Muscle of arm (tissue), 14 donors: ENCODE measurements at places on chromosomes 5 and 9.

DNA sequence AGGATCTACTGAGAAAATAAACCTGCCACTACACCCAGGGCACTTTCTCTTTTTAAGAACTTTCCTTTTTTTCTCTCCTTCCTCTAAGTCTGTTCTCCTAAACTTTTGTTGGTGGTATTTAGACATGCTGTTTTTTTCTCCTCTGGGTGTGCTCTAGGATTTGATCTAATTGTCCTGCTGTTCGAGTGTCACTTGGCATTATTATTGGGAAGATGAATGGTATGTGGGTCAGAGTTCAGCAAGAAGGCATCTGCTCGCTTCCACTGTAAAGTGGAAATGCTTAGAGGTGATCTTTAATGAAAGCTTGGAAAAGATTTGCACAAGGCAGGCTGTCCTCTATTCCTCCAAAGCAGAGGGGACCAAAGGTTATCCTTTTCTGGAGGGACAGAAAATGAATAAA lies 1.3 kb upstream of the PLPPR1 start:
- DNase-seq: no peak

DNA sequence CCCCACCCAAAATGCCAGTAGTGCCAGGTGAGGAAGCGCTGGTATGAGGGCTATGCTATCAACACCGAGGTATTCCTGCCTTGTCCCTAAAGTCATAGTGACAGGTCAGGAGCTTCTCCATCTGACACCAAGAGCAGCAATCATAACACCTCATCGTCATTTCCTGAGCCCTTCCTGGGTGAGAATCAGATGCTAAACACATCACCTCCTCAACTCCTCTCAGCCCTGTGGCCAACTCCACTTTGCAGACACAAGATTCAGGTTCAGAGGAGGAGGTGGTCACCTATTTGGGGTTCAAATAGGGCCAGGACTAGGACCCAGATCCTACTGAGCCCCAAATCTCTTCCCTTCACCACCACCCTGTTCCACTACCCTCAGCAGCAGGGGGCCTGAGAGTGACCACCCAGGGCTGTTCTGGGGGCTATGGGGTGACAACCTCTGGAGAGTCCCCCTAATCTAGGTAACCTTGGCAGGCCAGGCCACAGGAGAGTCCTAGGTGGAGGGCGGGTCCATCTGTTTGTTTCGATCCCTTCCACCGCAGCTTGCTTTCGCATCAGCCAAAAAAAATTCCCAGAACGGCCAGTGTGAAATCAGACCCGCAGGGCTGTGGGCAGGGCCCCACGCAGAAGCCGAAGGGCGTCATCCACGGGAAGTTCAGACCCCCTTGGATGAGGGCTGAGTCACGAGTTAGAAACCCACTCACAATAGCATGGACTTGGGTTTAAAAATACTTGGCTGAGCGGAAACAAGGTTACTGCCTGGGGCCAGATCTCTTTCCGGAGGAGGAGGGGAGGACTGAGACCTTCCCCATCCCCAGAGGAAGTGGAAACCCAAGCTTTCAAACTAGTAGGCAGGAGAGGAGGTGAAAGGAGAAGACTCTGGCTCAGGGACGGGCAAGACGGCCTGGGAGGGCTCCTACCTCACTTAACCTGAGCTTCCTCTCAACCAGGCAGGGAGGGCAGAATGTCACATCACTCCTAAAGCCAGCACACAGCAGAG lies 8.7 kb downstream of the STK10 start:
- DNase-seq: no peak

DNA sequence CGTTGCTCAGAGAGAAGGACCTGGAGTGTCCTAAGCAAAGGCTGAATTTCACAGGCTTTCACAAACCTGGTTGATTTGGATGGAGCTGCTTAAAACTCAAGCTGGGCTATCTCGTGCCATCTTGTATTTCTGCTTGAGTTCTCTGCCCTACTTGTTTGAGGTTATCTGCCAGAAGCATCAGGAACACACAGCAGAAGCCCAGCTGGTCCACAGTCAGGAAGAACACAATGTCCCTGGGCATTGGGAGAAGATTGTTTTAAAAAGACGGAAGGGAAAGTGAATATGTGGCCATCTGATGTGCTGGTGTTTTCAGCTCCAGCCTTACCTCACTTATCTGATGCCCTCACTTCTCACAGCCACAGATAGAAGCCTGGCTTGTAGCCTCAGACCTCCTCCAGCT lies 32.9 kb upstream of the SLC36A1 start:
- DNase-seq: no peak

GRCh38 chr5:77842243-77842642 lies 66.1 kb upstream of the TBCA start:
- DNase-seq: no peak

- DNase-seq: no peak
Observed at GRCh38 chr9:83247732-83248131, 184.8 kb upstream of the RASEF start.
